ENCODE measurements at places on chromosomes 16 and 17. TPM values are rescaled to one million over a fixed set of nuclear protein-coding genes. Genes with fewer than 3 reads are reported as not detected.

DNA sequence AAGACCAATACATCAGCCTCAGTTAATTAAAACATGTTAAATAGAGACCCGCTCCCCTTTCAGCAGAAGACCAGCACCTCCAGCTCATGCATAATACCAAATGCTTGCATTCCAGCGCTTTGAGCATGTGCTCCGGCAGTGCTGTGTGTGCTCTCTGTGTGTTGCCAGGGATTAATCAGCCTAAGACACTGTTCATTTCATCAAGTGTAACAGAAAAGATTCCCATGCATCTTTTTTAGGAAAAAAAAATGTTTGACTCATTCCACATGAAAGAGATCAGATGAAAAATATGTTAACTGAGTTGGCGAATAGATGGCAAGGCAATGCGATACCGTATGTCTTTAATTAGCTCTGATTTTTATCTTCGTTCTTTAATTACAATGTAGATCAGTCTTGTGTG is 187.6 kb downstream of the RPTOR start:
- no peak for DNase-seq

DNA sequence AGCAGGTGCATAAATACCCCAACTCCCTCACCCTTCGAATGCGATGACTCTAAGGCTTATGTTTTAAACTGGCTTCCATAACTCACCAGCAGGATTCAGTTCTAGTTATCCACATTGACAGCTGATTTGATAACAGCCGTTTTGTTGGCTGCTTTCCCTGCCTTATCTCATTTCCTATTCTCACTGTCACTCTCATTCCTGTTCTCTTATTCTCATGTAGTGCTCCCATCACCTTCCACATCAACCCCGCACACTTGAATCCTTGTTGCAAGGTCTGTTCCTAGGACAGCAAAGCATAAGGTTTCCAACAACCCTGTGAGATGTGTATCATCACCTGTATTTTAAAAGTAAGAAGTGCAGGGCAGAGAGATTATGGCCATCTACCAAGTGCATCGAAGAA is 344.4 kb downstream of the CDH13 start:
- no peak for DNase-seq

DNA sequence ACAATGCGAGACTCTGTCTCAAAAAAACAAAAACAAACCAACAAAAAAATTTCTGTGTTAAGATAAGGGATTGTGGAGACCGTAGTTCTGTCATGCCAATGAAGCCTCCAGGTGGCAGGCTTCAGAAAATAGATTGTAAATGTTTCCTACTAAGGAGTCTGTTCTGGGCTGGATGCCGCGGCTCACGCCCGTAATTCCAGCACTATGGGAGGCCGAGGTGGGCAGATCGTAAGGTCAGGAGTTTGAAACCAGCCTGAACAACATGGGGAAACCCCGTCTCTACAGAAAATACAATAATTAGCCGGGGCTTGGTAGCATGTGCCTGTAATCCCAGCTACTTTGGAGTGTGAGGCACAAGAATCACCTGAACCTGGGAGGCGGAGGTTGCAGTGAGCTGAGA is 4.4 kb upstream of the SNX29 start:
- no peak for DNase-seq

DNA sequence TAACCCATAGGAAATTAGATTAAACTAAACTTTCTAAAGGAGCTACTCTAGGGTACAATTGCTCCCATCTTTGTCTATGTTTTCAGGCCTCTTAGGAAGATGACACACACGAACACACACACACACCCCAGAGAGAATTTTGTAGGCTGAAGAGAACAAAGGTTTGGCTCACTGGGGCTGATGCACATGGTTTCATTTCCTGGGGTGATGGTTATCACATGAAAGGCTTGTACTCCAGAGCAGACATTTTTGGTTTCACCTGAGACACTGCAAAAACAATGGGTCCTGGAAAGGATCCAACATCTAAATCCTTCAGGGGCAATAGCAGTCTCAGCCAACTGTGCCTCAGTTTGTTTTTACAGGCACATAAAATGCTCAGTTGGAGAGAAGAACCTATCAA is 62.8 kb downstream of the GRB7 start:
- no peak for DNase-seq

GRCh38 chr17:73387746-73388577 is 76.2 kb upstream of the CDC42EP4 start:
- no peak for DNase-seq

DNA sequence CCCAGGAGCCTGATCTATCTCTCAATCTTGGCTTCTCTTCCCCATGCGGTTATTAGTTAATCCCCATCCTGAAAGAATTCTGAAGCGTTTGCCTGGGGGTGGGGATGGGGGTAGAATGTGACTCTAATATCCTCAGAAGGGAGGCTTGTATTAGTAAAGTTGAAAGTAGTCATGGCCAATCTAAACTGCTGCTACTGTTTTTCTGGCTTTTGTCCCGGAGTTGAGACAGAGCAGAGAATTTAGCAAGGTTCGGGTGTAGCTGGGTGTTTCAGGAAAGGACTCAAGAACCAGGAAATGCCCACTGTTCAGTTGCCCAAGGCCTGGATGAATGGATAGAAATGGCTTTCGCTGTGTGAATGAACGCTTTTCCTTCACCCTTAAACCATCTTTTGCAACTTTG is 17.6 kb upstream of the ITGAM start:
- no peak for DNase-seq

- no peak for DNase-seq
These were observed 15.9 kb upstream of the PDXDC1 start for GRCh38 chr16:14958970-14959369.

DNA sequence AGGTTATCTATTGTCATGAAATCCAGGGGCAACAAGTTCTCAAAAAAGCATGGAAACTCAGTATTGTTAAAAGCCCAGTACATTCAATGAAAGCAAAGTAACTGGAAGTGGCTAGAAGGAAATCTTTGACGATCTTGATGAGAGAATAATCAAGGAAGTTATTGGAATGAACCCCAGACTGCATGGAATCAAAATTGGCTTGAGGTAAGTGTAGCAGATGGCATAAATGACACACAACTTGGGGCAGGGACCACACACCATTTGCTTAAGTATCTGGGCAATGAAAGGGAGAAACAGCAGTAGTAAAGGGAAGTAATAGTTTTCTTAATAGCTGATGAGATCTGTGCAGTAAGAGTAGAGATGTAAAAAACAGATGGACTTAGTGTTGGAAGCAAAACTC is 238.0 kb downstream of the HS3ST3A1 start:
- DNase-seq: no peak

DNA sequence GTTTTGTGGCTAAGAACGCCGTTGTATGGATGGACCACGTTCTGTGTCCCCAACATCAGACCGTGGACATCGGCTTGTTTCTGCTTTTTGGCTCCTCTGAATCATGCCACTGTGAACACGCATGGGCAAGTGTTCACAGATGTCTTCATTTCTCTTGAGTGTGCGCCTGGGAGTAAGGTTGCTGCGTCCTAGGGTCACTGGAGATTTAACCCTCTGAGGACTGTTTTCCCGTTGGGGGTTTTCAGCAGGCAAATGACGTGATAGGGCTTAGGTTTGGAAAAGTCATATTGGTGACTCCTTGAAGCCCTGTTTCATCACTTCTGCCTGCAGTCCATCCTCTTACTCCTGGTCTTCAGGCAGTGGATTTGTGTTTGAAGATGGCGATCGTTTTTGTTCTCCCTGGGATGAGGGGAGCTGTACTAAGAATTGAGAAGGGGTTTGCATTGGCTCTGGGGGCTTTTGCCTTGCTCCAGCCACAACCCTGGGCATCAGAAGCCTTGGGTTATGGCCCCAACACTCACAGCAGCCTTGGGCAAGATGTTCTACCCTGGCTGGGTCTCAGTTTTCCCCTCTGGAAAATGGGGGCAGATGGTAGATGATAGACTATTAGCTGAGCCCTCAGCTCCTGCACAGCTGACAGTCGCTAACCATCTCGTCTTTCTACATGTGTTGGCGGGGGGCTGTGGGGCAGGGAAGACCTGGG is 67.2 kb upstream of the CIBAR2 start:
- no peak for DNase-seq

DNA sequence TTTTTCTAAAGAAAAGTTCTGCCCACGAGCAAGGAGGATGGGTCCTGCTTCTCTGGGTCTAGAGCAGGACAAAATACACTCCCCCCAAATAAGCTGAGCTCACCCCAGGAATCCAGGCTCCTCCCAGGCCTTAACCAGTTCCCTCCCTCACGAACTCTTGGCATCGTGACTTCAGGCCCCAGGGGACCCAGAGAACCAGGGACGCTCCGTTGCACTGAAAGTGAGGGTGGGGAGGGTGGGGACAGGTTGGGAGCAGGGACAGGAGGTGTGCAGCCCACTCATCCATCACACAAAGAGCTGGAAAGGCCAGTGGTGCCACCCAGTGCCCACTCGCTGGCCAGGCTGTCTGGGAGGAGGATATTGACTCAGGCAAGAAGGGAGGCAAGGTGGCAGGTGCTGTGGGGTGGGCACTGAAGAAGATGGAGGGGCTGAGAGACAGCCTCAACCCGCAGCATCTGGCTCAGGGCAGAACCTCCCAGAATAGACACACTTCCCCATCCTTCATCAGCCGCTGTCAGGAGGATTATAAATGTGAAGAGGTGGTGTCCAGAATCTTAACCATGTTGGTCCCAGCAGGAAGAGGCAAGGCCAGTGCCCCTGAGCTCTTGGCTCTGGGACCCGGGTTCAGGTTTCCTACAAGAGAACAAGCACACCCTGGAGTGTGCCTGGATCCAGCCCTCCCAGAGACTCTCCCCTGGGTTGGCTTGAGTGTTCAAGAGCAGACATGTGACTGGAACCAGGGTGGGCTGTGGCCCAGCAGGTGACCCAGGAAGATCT is 67.9 kb upstream of the RPL38 start:
- no peak for DNase-seq

DNA sequence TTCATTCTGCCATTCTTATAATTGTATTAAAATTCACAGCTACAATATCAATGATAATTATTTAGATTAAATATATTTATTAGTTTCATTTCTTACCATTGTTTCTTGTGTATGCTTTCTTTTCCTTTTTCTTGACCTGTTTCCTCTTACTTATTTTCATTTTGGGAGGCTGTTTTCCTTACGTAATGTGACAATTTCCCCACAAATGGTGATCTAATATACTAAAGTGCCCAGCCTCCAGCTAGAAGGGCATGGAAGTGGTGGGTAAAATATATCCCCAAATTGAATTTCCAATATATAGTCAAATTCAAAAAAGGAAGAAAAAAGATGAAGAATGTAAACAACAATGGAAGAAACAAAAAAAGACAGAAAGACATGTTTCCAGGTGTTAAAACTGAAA is 1.5 kb upstream of the ABCA6 start:
- no peak for DNase-seq

DNA sequence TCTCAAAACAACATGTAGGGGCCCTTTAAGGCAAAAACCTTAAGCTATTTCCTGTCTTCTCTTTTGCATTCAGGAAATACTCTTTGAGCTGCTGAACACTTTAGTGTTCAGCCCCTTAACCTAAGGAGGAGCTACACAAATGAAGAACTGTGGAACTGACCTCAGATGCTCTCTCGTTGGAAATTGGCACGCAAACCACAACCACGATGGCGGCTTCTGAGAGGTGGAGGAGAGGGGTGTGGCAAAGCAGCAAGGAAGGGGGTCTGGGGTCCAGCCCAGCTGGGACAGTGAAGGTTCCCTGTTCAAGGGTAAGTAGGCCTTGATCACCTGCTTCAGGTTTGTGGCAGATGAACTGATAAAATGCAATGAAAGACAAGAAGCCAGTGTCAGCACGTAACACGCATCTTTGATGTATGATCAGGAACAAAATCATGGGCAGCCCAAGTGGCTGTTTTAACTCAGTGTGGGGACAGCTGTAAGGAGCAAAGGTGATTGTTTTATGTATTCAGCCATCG is 291.6 kb upstream of the TNRC6C start:
- DNase-seq: no peak

GRCh38 chr16:78538919-78539318 is 439.5 kb downstream of the WWOX start:
- no peak for DNase-seq

DNA sequence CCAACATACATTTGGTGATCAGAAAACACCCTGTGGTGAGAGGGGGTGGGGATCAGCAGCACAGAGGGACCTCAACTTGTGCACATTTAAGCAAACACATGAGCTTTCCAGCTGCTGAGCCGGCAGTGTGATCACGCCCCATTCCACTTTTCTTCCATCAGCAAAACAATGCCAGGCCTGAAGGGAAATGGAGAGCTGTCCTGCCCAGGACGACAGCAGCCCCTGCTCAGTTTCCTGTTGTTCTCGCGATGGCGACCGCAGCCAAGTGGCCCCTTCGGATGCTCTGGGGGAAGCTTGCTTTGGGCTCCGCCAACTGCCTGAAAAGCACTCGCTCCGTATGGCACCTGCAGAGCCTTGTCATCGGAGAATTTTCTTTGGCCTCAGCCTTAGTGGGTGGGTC is 272.3 kb downstream of the FOXL1 start:
- no peak for DNase-seq

DNA sequence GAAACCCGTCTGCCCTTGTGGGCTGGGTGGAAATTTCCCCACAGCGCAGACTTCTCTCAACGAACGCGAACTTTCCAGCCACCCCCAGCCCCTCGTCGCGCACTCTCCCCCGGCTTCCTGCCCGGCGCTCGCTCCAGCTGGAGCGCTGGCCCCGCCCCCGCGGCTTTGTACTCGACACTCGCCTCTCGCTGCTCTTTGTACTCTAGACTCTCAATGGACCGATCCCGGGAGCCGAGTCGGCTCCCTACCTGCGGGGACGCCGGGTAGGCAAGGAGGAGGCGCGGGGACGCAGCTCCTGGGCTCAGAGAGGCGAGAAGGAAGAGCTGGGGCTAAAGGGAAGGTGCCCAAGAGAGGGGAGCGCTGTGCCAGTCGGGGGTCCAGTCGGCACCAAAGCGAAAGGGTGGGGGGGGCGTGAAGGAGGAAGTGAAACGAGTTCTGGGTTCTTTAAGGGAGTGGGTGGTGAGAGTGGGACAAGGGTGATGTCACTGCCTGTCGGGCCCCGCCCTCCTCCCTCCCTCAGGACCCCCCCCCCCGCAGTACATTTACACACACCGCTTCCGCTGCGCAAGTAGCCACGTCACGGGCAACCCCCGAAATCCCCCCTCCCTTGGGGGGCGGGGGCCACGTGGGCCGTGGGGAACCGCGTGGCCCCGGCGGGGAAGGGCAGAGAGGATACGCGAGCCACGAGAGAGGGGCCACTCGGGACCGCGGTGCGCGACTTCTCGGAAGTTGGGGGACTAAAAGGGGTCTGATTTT is 9.7 kb downstream of the KDM6B start:
- DNase-seq: no peak

DNA sequence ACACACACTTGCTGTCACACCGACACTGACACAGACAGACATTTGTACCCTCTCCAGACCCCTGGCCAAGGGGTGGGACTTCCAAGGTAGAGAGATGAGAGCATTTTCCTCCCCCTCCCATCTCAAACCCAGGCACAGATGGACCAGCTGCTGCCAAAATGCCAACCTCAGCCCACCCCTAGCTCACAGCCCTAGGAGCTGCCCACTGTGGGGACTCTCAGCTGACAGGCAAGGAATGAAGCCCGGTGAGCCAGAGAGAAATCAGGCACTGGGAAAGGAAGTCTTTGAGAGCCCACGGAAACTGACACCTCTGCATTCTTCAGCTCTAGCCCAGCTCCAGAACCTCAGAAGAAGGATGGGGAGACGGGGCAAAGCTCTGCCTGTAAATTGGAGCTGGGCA is 2.8 kb downstream of the ETV4 start:
- no peak for DNase-seq

The KRTAP4-3 gene
- not detected for polyA plus RNA-seq

The RAMP2 gene
- 64.1 TPM for polyA plus RNA-seq

The ATP6V0A1 gene
- 27.6 TPM for polyA plus RNA-seq

The MVD gene
- polyA plus RNA-seq: 30.1 TPM

The CRISPLD2 gene
- 6.0 TPM for polyA plus RNA-seq
